ENCODE measurements at places on chromosomes 1 and 21.
A peak's percentile ranks its signal among the peaks of the same experiment; 100 is the strongest.

DNA sequence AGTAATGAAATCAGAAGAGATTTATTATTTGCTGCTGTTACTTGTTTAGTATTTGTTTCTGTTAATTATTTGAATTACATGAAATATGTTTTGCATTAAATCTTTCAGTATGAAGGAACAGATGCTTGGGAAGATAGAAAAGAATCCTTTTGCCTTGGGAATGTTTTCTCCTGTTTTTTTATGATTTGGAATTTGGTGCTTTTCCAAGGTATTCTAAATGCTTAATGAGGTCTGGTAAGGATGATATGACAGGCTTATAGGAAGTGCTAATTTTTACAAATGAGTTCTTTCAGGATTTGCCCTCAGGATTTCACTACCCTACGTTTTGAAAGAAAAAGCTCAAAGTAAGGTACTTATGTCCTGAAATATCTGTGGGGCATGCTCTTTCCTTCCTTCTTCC is 25.6 kb upstream of the ST6GALNAC3 start:
- DNase-seq, result no peak

DNA sequence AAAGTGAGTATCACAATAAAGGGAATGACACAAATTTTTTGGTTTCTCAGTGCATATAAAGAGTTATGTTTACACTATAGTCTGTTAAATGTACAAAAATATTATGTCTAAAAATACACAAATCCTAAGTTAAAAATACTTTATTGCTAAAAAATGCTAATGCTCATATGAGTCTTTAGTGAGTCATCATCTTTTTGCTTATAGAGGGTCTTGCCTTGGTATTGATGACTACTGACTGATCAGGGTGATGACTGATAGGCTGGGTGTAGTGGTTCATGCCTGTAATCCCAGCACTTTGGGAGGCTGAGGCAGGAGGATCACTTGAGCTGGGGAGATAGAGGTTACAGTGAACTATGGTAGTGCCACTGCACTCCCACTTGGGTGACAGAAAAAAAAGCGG is 12.9 kb upstream of the NUF2 start:
- no peak for DNase-seq

DNA sequence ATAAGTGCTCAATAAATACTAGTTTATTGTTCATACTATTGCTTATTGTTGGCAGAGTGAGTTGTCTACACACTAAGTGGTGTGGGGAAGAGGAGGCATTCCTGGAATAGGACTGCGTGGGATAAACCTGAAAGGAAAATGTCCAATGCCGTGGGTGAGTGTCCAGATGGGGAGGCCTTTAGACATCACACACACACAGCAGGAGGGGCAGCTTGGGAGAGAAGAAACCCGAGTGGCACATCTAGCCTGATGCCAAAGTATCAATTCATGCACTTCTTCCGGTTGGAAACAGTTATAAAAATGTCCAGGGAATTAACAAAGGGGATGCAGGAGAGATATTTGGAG is 27.3 kb downstream of the CCN1 start:
- DNase-seq, result no peak

- DNase-seq, result no peak
Measured at GRCh38 chr1:227742738-227743715, 7.8 kb downstream of the SNAP47 start.

GRCh38 chr1:23449306-23449705 is 24.8 kb upstream of the TCEA3 start:
- no peak for DNase-seq

DNA sequence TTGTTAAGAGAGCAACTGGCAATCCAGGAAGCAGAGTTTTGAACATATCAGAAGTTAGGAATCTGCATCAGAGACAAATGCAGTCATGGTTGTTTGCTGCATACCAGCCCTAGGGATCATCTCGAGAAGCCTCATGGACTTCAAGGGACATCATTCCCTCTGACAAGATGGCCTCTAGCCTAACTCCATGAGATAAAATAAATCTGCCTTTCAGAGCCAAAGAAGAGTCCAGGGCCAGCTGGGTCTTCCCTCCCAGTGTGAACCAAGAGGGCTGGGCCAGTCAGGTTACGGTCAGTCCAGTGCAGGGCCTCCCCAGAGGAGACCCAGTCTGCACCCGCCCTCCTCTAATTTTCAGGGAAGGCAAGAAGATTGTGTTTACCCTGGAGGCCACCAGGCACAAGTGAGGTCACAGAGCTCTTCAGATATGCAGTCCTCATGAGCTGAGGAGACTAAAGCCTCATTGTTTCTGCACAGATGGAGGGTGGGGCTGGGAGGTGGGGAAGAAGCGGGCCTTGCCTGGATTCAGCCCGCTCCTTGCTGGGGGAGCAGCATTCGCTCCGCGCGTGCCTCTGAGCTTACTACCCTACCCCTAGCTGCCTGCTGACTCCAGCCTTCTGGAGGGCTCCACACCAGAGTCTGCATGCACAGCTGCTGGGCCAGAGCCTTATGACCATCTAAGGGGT is 52.8 kb downstream of the CAPN2 start:
- no peak for DNase-seq

GRCh38 chr21:32521736-32522355 is 63.5 kb downstream of the TCP10L start:
- no peak for DNase-seq

- DNase-seq, result no peak
Measured at GRCh38 chr1:22141554-22142314, 1.2 kb downstream of the WNT4 start.

- no peak for DNase-seq
Measured at GRCh38 chr1:35369922-35370671, 101.6 kb downstream of the ZMYM4 start.

- DNase-seq, result no peak
Measured at GRCh38 chr1:91700332-91700731, 185.6 kb downstream of the TGFBR3 start.

DNA sequence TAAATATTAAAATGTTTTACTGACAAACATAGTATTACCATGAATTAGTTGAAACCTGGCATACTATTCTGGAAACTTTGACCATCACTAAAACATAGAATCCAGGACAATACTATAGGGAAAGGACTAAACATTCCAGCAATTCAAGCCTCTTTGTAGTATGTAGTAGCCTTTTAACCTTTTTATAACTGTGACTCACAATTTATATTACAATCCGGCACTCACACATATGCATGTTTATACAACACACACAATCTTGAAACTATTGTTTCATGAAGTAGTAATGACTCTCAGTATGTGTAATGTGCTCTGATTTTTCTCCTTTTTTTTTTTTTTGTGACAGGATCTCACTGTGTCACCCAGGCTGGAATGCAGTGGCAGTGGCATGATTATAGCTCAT is 64.3 kb downstream of the ANKRD13C start:
- DNase-seq, result no peak

DNA sequence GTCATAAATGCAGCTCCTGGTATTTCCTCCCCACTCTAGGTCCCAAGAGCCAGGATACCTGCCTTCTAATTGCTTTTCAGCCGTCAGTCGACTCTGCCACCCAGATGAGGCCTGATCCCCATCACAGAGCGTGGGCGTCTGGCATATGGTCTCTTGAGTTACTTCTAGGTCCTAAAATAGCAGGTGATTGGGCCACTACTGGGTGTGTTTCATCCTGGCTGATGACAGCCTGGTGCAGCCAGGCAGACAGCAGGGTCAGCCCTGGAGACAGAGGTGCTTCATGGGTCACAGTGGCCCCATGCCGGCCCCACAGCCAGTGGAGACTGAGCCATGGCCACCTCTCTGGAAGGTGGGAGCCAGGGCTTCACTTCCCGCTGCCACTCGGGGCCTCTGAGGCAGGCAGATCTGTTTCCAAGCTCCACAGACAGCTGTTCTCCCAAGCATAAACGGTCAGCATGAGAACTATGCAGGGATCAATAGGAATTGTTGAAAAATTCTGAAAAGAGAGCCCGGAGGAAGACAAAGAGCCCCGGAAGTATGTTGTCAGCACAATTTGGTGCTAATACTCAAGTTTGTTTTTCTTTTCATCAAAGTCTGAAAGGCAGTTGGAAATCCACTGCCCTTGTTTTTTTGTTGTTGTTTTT is 83.0 kb downstream of the MAN1C1 start:
- DNase-seq, result peak; percentile 66

DNA sequence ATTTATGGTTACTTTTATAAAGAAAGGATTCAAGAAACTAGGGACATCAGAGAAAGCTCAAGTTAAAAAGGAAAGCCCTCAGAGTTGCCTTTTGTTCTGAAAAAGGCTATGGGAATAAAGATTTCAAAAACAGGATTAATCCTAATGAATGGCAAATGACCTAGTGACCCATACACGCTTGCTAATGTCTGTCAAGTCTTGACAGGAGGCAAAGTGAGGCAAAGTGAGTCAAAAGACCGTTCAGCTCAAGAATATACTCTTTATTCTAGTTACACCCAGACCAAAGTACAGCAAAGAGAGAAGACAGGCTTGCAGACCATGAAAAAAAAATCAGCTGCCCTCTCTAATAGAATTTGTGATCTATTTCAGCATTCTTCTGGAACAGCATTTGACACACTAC is 3.5 kb downstream of the ZNF436 start:
- DNase-seq, result no peak

DNA sequence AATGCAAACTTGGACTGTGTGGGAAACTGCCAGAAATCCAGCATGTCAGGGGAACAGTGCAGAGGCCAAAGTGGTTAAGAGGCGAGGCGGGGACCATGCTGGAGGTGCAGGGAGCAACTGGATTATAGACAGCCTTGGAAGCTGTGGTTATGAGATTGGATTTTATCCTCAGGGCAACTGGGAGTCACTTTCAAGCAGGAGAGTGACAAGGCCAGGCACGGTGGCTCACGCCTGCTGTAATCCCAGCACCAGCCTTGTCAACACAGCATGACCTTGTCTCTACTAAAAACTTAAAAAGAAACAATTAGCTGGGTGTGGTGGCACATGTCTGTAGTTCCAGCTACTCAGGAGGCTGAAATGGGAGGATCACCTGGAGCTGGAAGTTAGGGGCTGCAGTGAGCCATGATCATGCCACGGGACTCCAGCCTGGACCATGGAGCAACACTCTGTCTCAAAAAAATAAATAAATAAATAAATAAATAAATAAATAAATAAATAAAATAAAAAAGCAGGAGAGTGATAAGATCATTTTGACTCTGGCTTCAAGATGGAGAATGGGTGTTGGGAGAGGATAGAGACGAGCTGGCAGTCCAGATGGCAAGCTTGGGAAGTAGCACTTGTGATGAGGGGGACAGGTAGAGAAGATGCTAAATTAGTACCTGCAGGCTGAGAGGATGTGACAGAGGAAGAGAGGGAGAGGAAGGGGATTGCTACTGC is 3.5 kb downstream of the HAPLN2 start:
- no peak for DNase-seq

GRCh38 chr1:55321942-55322341 is 106.8 kb upstream of the USP24 start:
- DNase-seq, result no peak
